ENCODE measurements at places on chromosomes 7 and 10.

- DNase-seq, result no peak
Measured at GRCh38 chr10:123746061-123746460, 79.9 kb downstream of the GPR26 start.

- DNase-seq, result peak; percentile 82
Measured at GRCh38 chr10:63256009-63256773, 123.1 kb downstream of the NRBF2 start.

- DNase-seq, result no peak
Measured at GRCh38 chr7:157691586-157692459, 355.0 kb downstream of the DNAJB6 start.

GRCh38 chr10:11475831-11476434, 135.5 kb downstream of the USP6NL start:
- no peak for DNase-seq

GRCh38 chr10:77513781-77514331, 123.8 kb downstream of the KCNMA1 start:
- DNase-seq, result no peak

- DNase-seq, result no peak
Measured at GRCh38 chr7:149007146-149007545, 21.2 kb downstream of the PDIA4 start.

Data from bone marrow (tissue), 2 donors.